Mesendoderm (in vitro differentiated cells): ENCODE measurements at places on chromosomes 13 and 19.

DNA sequence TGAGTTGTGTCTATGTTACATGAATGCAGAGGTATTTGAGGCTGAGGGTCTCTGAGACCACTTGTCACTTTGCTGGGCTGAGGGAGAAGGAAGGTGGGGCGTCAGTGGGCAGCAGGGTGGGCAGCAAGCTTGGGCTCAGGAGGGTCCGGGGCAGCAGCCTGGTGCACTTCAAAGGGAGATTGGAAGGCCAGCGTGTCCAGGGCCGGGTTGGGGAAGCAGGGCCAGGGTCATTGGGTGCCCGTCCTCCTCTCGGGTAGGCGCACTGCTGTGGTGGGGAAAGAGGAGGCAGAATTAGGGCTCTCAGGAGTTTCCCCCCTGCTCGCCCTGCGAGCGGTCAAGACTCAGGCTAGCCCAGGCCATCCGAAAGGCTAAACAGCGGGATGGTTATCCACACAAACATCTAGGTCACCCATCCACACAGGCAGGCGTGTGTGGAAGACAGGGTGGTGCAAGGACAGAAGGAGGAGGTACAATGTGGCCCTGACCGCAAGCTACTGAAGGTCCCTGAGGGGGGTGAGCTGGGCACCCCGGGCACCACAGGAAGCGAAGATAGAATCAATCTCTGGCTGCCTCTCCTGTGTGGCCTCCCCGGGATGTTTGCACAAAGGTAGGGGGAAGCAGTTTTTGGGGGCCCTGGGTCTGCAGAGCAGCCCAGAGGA is 37.7 kb downstream of the MYO9B start:
- no peak for DNase-seq

- no peak for DNase-seq
These were observed 125.5 kb downstream of the ENOX1 start for GRCh38 chr13:43661161-43661830.

DNA sequence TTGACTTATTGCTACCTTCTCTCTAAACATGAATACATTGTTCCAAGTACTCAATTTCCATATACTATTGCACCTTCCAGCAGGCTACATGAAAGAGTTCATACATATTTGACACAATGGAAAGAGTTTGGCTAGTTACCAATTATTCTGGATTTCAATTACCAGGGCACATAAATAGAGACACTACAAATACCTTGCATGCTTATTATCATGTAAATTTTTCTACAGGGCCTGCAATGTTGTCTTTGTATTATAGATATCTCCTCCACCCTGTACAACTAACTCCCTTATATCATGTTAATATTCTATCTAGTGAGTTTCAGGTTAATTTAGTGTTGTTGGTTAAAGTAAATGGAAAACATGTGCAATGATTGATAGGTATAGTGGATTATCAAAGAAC is 540.7 kb upstream of the SLITRK5 start:
- no peak for DNase-seq

- DNase-seq, result no peak
These were observed 44.8 kb downstream of the CCDC70 start for GRCh38 chr13:51906581-51906980.

DNA sequence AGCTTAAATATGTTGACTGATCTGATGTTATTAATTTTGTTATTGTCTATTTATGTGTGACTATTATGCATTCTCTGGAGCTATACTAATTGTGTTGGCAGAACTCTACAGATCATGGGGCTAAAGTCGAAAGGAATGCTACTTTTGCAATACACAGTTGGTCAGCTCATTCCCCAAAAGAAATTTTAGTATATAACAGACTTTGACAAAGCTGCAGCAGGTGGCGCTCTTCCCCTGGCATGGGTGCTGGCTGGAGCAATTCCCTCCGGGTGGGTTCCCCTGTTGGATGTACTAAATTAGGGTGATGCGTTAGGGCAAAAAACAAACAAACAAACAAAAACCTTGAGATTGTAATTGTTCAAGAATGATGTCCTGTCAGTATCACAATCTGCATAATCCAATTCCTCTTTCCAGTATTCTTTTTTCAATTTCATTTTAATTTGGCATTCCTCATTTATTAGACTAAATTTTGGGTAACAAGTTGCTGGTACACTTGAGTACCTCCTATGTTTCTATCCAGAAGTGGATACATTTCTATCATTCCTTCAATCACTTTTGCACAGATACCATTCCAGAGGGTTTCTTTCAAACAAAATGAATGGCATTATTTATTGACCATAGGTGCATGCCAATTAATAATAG is 322.8 kb upstream of the EDNRB start:
- DNase-seq, result peak; percentile 61

DNA sequence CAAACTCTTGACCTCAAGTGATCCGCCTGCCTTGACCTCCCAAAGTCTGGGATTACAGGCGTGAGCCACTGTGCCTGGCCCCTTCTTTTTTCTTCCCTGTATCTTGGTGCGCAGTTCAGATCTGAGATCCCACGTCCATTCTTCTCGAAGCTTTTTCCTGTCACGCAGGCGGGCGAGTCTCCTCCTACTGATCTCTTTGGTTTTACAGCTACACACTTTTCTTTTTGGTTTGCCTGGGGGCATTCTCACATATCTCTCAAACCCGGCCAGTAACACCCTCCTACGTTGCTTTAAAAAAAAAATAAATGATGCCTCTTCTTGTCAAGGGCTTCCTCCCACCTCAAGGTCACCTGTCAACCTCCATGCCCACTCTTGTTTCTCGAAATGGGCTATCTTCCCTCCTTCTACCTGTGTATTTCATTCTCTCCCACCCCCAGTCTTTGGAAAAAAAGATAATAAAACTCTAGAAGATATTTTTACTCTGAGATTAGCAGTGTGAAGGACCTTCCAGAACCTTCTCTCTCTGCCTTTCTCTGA is 12.1 kb downstream of the TMPRSS9 start:
- no peak for DNase-seq

DNA sequence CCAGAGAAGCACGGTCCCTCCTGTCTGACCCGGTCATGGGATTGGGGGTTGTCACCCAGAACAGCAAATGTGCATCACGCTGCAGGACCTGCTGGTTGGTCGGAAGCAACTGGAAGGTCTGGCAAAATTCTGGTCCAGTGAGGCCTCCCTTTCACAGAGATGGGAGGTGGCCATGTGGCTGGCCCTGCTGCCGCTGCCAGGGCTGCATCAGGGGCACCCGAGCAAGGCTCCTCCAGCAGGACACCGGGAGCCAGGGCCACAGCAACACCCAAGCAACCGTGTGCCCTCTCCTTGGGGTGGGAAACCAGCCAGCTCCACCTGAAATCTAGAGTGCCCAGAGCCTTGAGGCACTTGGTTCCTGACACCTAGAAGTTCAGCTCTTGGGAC is 11.5 kb upstream of the GAS6 start:
- DNase-seq, result no peak

- no peak for DNase-seq
These were observed 17.4 kb upstream of the POMP start for GRCh38 chr13:28641600-28641926.

DNA sequence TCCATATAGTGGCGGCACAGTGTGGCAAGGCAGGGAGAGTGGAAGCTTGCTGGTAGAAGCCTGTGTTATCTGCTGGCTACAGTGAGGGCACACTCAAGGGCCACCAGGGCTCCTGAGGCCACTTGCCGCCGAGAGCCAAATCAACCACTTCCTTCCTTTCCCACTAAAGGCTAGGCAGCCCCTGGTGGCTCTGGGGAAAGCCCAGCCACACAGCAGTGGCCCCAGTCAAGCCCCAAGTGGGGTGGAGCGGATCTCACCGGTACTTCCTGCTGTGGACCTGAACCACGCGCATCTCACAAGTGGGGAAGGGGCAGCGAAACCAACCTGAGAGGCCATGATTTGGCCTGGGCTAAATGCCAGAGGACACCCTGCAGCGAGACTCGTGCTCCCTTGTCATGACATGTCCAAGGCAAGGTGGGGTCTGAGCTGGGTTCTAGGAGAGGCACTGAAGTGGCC is 21.9 kb upstream of the SLC35E1 start:
- DNase-seq, result no peak

DNA sequence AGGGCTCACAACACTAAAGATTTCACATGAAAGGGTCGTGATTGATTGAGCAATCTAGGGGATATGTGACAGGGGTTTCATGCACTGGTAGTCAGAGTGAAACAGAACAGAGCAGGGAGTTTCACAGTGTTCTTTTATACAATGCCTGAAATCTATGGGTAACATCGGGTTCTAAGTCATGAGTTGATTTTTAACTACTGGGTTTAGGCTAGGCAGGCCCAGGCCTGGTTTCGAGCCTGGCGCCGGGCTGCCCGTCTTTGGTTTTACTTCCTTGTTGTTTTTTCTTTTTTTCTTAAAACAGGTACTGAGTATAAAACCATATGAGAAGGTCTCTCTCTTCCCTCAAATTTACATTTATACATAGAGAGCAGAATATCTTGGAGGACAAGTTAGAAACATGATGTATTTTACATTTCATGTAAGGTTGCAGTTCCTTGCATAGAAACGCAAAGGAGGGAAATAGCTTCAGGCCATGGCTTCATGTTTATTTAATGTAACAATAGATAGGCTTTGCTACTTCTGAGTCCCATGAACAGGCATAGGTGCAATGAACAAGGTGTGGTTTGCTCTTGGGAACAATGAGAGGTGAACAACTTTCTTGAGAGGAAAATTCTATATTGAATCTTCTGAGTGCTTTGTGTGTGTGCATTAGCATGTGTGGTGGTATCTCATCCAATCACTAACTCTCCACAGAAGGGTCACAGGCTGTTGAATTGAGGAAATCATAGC is 128.9 kb upstream of the RXFP2 start:
- no peak for DNase-seq

- DNase-seq, result no peak
These were observed 1.2 kb downstream of the ZNF256 start for GRCh38 chr19:57946316-57946715.

- no peak for DNase-seq
These were observed 445.5 kb downstream of the EFNB2 start for GRCh38 chr13:106090001-106090400.

GRCh38 chr19:2625434-2625833 is 77.1 kb downstream of the GNG7 start:
- no peak for DNase-seq

GRCh38 chr19:41868120-41868988 is 8.3 kb downstream of the RPS19 start:
- no peak for DNase-seq

- DNase-seq, result peak; percentile 99
These were observed 1.4 kb downstream of the PEG3 start for GRCh38 chr19:56838909-56839651.

DNA sequence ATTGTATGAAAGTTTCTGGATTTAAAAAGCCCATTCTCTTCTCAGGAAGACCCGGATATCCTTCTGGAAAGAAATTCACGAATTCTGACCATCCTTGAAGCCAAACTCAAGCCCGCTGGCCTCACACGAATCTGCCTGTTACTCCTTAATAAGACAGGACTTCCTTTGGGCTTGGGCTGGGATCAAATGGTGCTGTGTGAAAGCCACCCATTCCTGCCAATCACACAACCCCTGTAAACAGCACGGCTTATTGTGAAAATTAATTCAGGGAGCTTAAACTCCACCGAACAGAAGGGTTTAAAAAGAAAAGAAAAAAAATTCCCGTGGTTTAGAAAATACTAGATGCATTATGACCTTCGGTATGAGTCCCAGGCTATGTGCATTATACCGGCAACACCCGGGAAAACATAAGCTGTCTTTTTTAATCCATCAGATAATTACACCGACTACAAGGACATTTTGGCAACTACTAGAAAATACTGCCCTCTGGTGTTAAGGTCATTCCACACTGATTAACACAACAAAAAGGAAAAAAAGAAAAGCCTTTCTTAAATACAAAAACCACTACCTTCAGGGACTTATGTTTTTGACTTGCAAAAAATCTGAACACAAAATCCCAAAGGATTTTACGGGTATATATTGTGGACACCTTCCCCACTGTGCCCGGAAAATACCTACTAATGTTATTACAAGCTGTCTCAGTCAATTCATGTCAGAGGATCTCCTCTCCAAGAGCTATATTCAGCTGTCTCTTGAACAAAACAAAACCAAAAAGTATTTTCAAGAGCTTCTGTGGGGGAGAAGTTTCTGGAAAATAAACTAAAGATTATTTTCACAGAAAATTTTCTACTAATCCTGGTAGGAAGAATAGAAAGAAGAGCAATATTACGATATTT is 76.0 kb upstream of the LSM14A start:
- peak; percentile 67 for DNase-seq

DNA sequence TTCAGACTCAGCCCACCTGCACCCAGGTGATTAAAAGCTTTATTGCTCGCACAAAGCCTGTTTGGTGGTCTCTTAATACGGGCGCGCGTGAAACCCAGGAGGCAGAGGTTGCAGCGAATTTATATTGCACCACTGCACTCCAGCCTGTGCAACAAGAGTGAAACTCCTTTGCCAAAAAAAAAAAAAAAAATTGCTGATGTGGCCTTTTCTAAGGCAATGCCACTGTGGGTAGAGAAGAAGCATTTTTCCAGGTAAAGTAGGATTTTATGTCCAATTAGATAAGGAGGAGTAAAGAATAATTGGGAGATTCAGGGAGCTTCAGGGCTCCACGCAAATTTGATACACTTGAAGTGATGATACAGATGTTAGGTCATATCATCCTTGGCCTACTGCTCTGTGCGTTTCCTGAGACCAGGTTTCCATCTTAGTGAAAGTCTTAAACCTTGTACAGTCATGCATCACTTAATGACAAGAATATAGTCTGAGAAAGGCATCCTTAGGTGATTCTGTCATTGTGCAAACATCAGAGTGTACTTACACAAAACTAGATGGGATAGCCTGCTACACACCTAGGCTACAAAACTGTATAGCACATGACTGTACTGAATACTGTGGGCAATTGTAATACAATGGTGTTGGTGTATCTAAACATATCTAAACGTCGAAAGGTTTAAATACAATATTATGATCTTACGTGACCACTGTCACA is 150.9 kb downstream of the SPRY2 start:
- no peak for DNase-seq

- no peak for DNase-seq
These were observed 94.1 kb upstream of the MLNR start for GRCh38 chr13:49125964-49126524.

DNA sequence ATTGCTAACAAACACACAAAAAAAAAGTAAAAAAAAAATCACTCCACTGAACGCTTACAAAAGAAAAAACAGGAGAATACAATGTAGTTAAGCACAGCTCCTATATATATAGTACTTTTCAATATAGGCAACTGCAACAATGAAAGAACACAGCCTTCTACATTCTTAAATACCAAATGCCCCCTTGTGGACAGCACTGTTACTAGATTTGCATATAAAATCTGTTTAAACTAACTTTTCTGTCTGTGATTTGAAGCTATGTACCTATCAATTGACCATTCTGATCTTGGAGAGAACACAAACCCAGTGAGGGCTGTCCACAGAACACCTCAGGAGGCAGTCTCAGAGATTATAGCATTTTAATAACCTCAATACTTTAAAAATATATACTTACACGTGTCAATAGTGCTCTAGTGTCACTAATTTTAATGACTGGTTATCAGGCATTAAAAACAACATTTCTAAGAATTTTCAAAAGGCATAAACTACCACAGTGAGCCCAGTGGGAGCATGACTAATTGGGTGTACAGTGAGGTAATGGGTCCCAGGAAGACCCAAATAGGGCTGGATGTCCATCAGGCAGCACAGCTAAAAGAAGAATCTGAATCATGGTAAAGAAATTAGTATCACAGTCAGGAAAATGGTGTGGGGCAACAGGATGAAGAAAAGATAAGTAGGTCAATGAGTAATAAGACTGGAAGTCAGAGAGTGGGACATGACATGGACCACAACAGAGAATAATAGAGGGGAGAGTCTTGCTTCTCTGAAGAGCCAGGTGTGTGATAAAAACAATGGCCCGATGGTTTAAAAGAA is 22.2 kb downstream of the CCDC169 start:
- peak; percentile 61 for DNase-seq
